ENCODE measurements at places on chromosomes 16 and 17. TPM values are rescaled to one million over a fixed set of nuclear protein-coding genes. Genes with fewer than 3 reads are reported as not detected.

The GPR142 gene
- 0.28 TPM for total RNA-seq

The BRIP1 gene
- total RNA-seq: 0.24 TPM

The ATF7IP2 gene
- total RNA-seq: 16.5 TPM

The KCNJ16 gene
- 47.6 TPM for total RNA-seq

The LGALS9B gene
- not detected for total RNA-seq

The SLC13A2 gene
- total RNA-seq: 0.06 TPM

The CXCL16 gene
- 8.4 TPM for total RNA-seq

The SPOP gene
- 33.7 TPM for total RNA-seq

The CCDC182 gene
- total RNA-seq: not detected

The HOXB9 gene
- not detected for total RNA-seq

The KRTAP9-2 gene
- not detected for total RNA-seq

The ANKFN1 gene
- total RNA-seq: 0.16 TPM

The CHST4 gene
- 17.2 TPM for total RNA-seq

The CHST5 gene
- total RNA-seq: 0.06 TPM
